Activated CD4-positive, alpha-beta T cell treated with anti-CD3 and anti-CD28 coated beads for 24 hours (primary cell): ENCODE measurements at places on chromosomes 11 and 22.

GRCh38 chr11:99814021-99814420 is 793.3 kb downstream of the CNTN5 start:
- no peak for DNase-seq

- no peak for DNase-seq
Observed at GRCh38 chr22:25332386-25332785, 112.9 kb downstream of the CRYBB2 start.

- DNase-seq, result no peak
Observed at GRCh38 chr11:44808053-44808753, 81.4 kb downstream of the TSPAN18 start.

- DNase-seq, result no peak
Observed at GRCh38 chr11:70838198-70838597, 414.2 kb downstream of the SHANK2 start.
